ENCODE measurements at places on chromosomes 13 and 19.
A peak's percentile ranks its signal among the peaks of the same experiment; 100 is the strongest.

- DNase-seq = no peak
These were observed 5.3 kb downstream of the MATK start for GRCh38 chr19:3780786-3781304.

DNA sequence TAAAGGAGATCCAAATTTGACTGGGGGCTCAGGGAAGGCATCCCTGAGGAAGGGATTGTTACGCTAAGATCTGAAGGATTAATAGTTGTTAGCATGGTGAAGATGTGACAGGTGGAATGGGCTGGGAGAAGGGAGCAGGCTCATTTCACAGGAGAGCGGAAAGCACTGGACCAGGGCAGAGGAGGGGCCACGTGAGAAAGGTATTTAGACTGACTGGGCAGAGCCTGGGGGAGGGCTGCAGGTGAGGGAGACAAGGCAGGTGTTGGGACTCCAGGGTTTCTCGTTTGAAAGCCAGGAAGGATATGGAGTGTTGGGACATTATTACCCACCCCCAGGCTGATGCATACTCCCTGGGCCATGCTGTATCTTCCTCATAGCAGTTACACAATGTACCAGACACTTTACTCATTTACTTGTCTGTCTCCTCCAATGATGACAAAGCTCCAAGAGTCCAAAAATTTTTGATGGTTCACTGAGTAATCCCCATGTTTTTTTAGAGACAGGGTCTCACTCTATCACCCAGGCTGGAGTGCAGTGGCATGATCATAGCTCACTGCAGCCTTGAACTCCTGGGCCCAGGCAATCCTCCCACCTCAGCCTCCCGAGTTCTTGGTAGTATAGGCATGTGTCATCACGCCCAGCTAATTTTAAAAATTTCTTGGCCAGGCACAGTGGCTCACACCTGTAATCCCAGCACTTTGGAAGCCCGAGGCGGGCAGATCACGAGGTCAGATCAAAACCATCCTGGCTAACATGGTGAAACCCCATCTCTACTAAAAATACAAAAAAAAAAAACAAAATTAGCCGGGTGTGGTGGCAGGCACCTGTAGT, 2.3 kb downstream of the TRAPPC6A start:
- no peak for DNase-seq

GRCh38 chr13:110183910-110184309, 123.0 kb downstream of the COL4A1 start:
- no peak for DNase-seq

GRCh38 chr13:41847216-41847615, 113.7 kb downstream of the VWA8 start:
- no peak for DNase-seq

DNA sequence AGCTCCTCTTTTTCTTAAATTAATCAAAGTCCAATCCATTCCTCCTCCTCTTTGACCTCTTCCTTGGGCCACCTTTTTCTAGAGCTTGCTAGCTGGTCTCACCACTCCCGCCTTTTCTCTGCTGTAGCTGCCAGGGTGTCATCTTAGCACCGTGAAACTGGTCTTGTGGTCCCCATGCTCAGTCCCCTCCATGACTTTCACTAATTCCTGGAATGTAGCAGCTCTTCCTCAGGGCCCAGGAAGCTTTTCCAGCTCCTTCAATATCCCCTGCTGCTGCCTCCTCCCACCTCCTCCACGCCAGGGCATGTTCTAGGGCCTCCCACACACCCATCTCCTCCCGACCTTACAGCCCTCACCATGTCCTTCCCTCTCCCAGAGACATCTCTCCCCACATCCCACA, 222.2 kb downstream of the MYO16 start:
- DNase-seq = no peak

DNA sequence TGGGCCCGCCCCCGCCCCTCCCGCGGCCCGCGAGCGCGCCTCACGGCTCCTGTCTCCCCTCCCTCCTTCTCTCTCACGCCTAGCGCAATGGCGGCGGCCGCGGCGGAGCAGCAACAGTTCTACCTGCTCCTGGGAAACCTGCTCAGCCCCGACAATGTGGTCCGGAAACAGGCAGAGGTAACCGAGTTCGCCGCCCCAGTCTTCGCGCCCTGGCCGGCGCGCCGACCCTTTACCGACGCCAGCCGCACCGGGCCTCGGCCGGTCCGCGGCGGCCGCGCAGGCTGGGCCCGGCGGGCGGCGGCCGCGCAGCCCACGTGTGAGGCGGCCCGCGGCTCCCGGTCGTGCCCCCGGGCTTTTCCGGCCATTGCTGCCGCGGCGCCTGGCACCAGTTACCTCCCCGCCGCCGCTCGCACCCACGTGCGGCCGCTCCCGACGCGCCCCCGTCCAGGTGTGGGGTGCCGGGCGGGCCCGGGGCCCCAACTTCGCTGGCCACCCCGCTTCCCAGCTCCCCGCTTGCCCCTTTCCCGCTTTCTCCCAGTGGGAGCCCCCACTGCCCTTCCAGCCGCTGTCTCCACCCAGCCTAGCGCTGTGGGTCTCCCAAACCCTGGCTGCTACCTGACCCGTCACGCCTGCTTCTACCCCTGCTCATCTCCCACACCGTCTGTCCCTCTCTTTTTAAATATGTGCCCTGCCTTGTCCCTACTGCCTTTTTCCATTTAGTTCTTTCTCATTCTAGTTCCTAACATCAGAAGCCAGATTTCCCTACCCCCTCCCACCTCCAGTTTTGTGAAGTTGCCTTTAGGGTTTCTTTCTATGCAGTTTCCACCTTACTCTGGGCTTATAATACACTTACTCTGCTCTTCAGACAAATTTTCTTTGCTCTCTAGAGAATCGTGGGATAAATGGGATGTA, 23.4 kb downstream of the IPO5 start:
- peak; percentile 23 for DNase-seq

- no peak for DNase-seq
These were observed 27.8 kb upstream of the IGFL4 start for GRCh38 chr19:46068345-46069258.

- DNase-seq = no peak
These were observed at the start of gene ACP4 for GRCh38 chr19:50790396-50790795. Gene ACP4 (plus strand): TSS chr19:50790415. CDS start chr19:50790415, 0 bp downstream.

GRCh38 chr19:42204664-42205063, 12.8 kb downstream of the DEDD2 start:
- no peak for DNase-seq

- DNase-seq = no peak
These were observed 29.7 kb downstream of the MAP4K1 start for GRCh38 chr19:38588041-38588440.

GRCh38 chr13:74162135-74162534, 27.9 kb upstream of the KLF12 start:
- no peak for DNase-seq

DNA sequence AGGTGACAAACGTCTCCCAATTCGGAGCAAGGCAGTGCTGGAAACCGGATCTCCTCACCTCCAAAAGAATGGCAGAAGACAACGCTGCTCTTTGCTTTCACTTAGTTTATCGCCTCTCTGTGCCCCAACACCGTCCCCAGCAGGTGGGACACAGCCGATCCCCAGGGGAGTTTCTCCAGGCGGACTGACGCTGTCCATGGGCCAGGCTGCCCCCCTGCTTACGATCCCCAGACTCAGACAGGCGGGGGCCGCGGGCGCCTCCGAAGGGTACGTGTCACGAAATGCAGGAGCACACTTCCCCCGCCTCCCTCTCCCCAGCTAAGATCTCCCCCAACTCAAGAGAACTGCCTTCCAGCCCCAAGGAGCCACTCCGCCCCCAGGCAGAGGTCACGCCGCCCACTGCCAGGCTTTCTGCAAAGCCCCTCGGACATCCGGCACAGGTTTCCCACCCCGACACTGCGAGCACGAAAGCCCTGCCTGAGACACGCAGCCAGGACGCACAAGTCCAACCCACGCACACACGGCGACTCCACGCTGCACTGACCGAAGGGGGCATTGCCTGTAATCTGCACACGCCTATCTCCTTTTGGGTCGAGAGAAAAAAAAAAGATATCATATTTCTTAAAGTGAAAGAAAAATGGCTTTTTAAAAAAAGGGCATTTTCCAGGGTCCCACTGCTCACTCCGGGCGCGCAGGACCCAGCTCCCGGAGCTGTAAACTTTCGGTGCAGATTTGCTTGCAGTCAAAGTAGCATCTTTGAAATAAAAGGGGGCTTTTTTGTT, 2.0 kb downstream of the SPRY2 start:
- DNase-seq = peak; percentile 4

GRCh38 chr19:8302357-8302691, 5.8 kb downstream of the CD320 start:
- DNase-seq = no peak

DNA sequence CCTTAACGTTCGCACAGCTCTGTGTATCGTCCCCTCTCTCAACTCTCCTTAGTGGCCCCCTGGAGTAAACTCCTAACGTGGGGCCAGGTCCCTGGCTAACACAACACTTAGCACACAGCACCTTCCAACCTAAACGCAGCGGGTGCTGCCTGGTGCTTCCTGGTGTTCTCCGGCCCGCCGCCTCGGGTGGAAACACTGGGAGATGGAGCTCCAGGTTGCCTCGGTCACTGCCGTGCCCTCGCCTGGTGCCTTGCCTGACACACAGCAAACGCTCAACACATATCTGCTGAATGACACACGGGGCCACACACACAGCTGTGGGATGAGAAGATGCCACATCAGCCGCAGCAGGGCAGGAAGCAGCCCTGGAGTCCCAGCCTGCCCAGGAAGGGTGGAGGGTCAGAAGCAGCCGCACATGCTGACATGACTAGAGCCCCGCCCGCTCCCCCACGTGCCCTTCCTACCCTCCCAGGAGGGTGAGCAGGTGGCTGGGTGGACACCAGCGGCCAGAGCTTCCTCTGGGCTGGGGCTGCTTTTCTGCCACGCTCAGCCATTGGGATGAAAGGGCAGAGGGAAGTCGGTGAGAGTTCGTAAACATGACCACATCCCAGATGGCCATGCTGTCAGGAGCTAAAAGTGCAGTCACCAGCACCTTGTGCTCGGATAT, 6.6 kb downstream of the PEPD start:
- DNase-seq = peak; percentile 11

DNA sequence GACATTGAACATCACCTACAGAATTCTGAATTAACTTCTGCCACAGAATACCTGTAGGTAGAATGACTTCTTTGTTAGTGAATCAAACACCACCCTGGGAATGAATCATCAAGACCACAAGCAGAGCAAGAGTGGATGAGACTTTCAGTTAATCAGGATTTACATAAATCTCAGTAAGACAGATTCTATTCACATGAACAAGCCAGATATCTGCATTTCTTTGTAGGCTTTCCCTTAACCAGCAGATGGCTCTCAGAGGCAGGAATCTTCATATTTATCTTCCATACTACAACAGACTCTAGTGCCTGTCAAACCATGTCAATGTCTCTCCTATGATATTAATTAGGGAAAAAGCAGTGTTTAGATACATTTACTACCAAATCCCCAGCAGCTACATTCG, 412.1 kb downstream of the KLF12 start:
- no peak for DNase-seq

DNA sequence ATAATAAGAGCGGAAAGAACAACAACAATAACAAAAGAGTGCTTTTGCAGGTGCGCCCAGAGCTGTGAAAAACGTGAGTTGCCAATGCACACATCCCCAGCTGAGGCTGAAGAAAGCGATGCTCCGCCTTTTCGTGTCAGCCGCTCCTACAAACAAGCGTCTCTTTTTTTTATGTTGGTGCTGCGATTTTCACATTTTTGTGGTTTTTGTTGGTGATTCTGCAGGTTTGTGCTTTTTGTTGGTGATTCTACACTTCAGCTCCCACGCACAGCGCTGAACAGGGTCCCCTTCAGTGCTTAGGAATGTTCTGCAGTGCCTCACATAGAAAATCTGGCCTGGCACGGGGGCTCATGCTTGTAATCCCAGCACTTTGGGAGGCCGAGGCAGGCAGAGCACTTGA, 7.3 kb upstream of the SBK3 start:
- DNase-seq = no peak

GRCh38 chr19:32800754-32801153, 68.8 kb downstream of the SLC7A9 start:
- DNase-seq = no peak
